Stimulated activated CD8-positive, alpha-beta memory T cell treated with anti-CD3 and anti-CD28 coated beads, Interleukin-4, amount 100 ng/mL, for 48 hours (primary cell): ENCODE measurements at places on chromosomes 3 and 15.

DNA sequence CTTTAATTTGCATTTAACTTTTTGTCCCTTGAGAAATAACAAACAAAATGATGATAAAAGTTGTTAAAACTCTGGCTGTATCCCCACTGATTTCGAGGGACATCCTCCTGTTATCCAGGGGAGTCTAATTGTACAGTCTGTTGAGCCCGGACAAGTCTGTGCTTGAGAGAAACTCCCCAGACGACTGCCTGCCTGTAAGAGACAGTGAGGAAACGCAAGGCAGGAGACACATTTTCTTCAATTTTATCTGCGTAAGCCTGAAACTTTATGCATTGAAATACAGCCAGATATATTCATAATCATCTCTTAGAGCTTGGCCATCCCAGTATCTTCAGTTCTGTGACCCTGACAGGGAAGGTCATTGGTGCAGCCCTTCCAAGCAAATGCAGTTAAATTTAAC is 97.7 kb downstream of the ROBO2 start:
- no peak for DNase-seq

GRCh38 chr15:45168286-45168685 is 19.5 kb downstream of the SHF start:
- no peak for DNase-seq

- peak; percentile 68 for DNase-seq
Measured at GRCh38 chr3:5304789-5305683, 117.5 kb downstream of the EDEM1 start.

- no peak for DNase-seq
Measured at GRCh38 chr3:128187495-128187894, 34.2 kb downstream of the EEFSEC start.

GRCh38 chr3:24470277-24470676 is 24.4 kb downstream of the THRB start:
- no peak for DNase-seq
